ENCODE measurements at places on chromosomes 7 and 10. TPM values are rescaled to one million over a fixed set of nuclear protein-coding genes. Genes with fewer than 3 reads are reported as not detected.

DNA sequence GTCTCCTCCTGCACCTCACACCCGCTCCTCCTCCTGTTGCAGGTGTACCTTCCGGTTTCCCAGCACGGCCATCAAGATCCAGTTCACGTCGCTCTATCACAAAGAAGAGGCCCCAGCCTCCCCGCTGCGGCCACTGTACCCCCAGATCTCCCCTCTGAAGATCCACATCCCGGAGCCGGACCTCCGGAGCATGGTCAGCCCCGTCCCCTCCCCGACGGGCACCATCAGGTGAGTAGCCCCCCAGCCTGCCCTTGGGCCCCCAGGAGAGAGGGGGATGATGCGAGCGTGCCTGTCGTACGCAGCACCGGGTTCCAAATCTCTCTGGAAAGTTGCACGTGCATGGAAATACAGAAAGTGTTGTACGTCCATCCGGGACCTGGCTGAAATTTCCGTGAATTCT, 34.6 kb upstream of the AP5Z1 start:
- no peak for DNase-seq

VWC2 gene
- 0.14 TPM for total RNA-seq

DNA sequence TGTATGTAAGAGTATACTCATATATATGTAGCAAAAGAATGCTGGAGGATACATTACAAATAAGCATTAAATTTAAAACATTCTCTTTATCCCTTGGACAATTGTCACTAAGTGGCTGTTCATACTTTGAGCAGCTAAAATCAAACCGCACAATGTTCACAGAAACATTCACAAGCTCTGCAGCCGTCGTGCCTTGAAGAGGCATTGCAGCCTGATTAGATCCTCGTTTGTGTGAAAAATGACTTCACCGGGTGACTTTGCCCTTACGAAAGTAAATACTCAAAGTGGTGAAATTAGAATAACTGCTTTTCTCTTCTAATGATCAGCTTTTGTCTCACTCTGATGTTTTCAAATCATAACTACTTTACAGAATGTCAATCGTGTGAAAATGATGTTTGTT, 319.0 kb downstream of the GFRA1 start:
- no peak for DNase-seq

- DNase-seq, result no peak
Observed at GRCh38 chr7:101891936-101892640, 74.7 kb downstream of the CUX1 start.

TUBB8 gene
- 0.90 TPM for total RNA-seq

- DNase-seq, result no peak
Observed at GRCh38 chr7:150952331-150953050, 25.6 kb downstream of the KCNH2 start.

DNA sequence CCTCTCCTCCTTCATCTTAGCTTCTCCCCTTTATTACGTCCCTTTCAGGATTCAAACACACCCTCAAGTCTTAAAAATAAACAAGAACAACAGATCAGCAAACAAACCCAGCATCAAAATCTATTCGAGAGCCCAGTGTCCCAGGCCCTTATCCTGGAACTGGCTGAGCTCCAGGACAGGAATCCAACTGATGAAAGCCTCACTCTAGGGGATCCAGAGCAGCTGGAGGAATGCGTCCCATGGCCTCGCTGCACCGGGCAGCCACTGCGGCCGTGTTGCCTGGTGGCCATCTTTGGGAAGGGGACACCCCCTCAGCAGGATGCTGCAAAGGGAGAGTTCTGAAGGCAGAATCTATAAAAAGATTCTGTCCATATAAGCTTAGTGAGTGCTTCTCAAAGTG, 156.5 kb upstream of the BMPER start:
- no peak for DNase-seq

- DNase-seq, result no peak
Observed at GRCh38 chr10:83252596-83252995, 886.7 kb upstream of the GHITM start.

ZNF727 gene
- 1.1 TPM for total RNA-seq

ENO4 gene
- 0.31 TPM for total RNA-seq

DNAJC9 gene
- 18.2 TPM for total RNA-seq

GRCh38 chr10:128879030-128879429, 588.0 kb upstream of the MGMT start:
- no peak for DNase-seq

GRCh38 chr7:18059171-18059570, 31.5 kb upstream of the PRPS1L1 start:
- no peak for DNase-seq

TWIST1 gene
- total RNA-seq, result 1.3 TPM

DNA sequence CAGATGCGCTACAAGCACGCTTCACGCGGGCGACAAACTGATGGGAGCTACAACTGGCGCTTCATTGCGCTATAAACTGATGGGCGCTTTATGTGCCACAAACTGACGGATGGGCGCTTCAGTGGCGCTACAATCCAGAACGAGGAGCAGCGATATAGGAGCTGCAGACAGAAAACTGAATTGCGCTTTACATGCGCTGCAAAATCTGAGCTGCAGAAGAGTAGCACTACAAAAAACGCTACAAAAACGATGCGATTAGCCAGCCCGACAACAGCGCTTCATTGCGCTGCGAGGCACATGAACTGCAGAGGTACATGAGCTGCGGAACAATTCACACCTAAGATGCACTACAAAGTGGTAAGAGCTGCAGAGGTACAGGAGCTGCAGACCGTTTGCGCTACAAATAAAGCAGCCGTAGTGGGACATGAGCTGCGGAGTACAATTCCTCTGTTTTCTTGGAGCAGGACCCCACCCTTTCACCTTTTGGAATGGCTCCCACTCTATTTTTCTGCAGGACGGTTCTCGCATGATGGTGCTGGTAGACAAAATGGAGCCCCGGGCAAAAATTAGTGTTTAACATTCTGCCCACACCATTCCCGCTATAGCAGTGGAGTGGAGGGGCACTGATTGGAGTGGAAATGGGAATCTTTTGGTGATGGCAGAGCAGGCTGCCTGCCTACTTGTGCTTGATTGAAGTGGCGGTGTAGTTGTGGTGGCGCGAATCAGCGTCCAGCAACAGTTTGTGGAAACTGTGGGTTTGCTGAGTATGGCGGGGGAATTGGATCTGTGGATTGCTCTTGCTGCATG, 1.2 kb upstream of the SGCE start:
- DNase-seq, result peak; percentile 44

GRCh38 chr10:125482637-125483036, 200.3 kb downstream of the TEX36 start:
- no peak for DNase-seq

GPER1 gene
- total RNA-seq, result 9.8 TPM

PRRT4 gene
- not detected for total RNA-seq

GRCh38 chr7:98934267-98934666, 55.9 kb downstream of the TRRAP start:
- DNase-seq, result no peak

- DNase-seq, result no peak
Observed at GRCh38 chr7:158055726-158056510, 531.7 kb downstream of the PTPRN2 start.

DNA sequence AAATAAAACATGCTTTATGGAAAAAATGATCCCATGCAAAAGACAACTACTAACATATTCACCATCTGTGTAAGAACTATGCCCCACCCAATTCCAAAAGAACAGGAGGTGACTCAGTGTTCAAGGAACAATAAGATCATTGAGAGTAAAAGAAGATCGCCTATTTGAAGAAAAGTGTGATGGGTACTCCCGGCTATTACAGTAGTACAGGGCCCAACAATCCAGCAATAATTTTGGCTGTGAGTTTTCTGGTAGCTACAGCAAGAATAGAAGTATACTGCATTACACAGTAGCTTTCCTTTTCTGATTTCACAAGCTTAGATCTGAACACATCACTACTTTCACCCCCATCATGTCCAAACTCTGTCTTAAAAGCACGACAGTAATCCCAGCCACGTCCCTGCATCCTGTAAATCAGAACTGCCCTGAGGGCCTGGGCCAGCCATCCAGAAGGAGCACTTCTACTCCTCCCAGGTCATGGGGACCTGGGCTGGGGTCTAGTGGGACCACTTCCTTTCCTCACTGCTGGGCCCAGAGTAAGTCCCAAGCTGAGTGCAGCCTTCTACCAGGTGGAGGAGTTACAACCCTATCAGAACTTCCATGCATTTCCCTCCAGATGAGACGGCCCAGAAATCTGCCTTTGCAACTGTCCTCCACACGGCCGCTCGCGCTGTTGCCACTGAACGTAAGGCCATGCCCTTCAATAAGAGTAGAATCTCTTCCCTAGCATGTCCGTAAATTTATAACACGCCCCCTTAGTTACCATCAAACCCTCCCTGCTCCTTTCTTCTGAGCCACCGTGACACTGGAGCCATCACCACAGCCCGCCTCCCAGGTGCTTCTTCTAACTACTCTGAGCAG, 7.9 kb downstream of the ESYT2 start:
- DNase-seq, result no peak

DNA sequence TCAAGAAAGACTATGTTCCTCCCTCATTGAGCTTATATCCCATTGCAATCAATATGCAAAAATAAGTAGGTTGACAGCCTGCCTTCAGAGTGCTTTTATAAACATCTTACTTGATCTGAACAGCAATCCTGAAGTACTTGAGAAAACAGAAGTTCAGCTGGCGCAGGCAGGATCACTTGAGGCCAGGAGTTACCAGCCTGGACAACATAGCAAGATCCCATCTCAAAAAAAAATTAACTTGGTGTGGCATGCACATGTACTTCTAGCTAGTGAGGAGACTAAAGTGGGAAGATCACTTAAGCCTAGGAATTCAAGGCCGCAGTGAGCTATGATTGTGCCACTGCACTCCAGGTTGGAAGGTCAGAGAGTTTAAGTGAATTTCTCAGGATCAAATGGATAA, 30.1 kb downstream of the LUC7L2 start:
- no peak for DNase-seq

DNA sequence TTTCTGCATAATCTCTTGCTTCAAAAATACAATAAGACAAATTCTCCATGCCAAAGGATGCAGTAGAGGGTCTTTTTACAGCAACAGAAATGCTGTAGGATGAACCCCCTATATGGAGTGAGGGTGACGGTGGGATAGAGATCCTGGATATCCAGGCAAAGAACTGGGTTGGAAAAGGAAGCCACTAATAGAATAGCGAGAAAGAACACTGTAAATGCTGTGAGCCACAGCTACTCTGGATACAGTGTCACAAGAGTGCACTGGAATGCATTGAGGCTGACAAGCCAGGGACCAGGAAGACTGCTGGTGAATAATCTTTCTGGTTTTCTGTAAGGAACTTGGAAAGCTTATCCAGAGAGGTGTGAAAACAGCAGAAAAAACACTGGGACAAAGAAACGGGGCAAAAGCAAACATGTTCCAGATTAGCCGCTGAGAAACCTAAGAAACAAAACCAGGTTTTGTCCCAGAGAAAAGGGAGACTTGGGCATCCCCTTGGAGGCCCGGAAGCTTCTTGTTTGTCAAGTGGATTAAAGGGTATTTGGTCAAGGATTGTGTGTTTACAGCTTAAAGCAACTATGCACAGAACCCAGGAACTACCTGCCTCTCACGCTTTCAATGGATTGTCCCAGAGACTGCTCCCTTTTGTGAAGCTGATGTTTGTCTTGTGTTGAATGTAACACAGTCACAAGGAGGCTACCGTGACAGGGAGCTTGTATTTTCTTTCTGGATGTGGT, 6.2 kb upstream of the MSMB start:
- no peak for DNase-seq

HSPA12A gene
- 20.6 TPM for total RNA-seq

- DNase-seq, result no peak
Observed at GRCh38 chr7:44891372-44891771, 6.0 kb upstream of the PURB start.

DNA sequence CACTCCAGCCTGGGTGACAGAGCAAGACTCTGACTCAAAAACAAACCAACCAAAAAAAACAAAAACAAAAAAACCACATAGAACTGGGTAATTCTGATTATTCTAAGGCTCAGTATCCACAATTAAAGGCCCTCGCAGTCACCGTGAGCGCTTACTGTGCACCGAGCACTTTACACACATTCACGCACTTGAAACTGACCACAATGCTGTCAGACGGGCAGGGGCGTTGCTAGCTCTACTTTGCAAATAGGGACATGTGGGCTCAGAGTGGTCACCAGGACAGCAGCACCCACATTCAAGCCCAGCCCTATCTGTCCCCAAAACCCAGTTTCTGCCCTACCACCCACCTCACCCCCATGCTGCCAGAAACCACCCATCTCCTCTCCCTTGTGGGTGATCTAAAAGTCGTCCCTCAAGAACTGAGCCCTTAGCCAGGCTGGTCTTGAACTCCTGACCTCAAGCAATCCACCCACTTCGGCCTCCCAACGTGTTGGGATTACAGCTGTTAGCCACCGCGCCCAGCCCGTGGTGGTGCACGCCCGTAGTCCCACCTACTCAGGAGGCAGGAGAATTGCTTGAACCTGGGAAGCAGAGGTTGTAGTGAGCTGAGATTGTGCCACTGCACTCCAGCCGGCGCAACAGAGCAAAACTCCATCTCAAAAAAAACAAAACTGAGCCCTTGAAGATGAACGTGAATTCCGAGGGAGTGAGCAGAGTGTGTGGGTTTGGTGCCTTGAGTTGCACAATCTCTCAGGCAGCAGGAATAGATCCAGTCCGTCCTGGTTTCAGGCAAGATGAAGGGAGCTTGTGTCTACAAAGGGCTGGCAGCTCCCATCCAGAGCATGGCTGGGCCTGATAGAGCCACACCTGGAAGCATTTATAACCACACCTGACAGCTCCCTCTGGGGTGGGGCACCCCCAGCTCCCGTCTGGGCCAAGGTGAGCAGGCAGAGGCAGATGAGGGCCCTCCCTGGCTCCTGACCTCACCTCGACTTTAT, 5.4 kb upstream of the HSPB1 start:
- DNase-seq, result peak; percentile 92

DNA sequence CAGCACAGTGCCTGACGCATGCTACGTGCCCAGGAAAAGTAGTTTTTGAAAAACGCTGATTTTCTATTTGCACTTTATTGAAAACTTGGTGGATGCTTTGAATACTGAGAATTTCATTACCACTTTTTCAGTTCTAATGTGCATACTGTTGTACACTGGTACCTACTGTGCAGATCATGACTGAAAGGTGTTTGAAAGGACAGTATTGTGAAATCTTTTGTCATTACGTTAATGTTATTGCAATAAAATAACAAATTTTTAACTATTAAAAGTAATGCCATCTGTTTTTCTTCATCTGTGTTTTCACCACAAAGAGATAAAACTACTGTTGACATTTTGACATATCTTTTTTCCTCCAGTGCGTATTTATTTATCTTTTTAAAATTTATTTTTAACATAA, 42.1 kb downstream of the CNNM2 start:
- DNase-seq, result no peak

- DNase-seq, result no peak
Observed at GRCh38 chr7:70733090-70733489, 398.9 kb upstream of the GALNT17 start.

- DNase-seq, result no peak
Observed at GRCh38 chr10:14535457-14536130, 204.9 kb upstream of the FRMD4A start.

CDC14C gene
- total RNA-seq, result not detected
